ENCODE measurements at places on chromosomes 1 and 21.

DNA sequence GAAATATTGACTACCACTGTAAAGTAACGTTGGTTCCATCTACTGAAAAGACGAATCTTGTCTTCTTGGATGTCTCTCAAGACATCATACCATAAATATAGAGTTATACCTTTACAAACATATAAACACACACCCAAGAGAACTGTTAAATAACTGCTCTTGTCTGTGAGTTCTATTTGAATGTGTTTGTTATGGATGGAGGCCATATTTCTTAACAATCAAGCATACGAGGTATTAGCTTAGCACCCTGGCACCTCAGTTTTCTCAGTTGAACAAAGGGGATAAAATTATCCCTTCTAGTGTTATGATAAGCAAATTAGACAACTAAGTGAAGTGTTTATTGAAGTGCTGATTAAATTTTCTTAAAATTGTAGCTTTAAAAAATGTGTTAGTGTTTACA lies 336.6 kb upstream of the ZRANB2 start:
- no peak for DNase-seq

DNA sequence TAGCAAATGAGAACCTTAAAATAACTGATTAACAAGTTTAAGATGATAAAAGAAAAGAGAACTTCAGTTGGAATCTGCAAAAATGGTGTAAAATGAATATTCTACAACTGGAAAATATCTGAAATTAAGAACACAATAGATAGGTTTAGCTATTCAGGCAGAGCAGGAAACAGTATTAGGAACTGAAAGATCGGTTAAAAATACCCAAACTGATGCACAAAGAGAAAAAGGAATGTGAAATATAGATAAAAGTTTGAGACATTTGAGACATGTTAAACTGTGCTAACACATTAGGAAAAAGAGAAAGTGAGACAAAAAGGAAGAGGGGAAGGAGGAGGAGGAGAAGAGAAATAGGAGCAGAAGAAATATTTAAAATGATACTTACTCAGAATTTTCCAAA lies 12.1 kb downstream of the CD55 start:
- DNase-seq, result no peak

DNA sequence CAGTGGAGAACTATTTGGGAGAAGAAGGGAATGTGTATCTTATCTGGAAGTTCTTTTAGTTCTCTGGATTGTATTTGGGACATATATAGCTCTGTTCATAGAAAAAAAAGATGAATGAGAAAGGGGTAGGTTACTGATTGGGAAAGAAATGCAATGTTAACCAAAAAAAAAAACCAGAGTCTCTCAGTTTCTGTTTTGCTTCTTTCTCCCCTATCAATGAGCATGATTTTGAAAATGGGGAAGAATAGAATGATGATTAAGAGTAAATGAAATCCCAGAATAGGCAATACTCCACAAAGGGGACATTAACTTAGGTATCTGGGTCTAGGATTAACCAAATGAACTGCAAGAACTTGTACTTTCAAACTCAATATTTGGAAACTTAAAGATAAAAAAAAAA lies 92.9 kb downstream of the RHOU start:
- no peak for DNase-seq

DNA sequence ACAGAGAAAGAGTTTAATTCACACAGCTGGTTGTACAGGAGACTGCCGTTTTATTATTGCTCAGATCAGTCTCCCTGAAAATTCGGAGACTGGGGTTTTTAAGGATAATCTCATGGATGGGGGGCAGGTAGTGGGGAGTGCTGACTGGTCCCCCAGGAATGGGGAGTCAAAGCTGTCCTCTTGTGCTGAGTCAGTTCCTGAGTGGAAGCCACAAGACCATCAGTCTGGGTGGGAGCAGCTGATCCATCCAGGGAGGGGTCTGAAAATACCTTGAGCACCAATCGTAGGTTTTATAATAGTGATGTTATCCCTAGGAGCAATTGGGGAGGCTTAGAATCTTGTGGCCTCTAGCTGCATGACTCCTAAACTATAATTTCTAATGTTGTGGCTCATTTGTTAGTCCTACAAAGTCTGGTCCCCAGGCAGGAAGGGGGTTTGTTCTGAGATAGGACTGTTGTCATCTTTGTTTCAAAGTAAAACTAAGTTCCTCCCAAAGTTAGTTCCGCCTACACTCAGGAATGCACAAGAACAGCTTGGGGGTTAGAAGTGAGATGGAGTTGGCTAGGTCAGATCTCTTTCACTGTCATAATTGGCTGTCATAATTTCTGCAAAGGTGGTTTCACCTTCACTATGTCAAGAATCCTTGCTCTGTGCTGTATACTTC lies 50.3 kb downstream of the TRAF5 start:
- no peak for DNase-seq

Measured in iPS-NIHi11 (cell line).